Testis (tissue), 5 donors: ENCODE measurements at places on chromosomes 5 and 9. TPM values are rescaled to one million over a fixed set of nuclear protein-coding genes. Genes with fewer than 3 reads are reported as not detected.

Gene OMD
- total RNA-seq: 4.9 TPM

Gene LPAR1
- total RNA-seq: 19.5 TPM

DNA sequence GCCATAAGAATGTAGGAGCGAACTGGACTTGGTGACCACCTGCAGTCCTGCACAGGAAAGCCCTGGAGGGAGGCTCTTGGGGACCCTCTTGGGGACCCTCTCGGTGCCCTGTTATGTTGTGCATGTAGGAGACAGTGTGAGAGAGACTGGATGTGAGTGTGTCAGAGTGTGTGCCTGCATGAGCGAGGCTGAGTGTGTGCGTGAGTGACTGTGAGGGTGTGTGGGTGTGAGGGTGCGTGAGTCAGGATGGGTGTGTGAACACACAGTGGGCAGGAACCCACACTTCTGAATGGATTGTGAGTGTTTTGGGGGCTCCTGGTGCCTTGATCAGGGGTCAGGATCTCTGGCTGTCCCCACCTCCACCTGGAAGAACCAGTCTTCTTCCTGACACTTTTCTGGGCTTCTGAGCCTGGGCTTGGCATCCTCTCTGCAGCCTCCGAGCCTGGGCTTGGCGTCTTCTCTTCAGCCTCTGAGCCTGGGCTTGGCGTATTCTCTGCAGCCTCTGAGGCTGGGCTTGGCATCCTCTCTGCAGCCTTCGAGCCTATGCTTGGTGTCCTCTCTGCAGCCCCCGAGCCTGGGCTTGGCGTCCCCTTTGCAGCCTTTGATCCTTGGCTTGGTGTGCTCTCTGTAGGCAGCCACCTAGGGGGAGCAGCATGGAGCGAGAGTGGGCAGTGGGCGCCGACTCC lies 25.6 kb upstream of the ANKRD33B start:
- DNase-seq: no peak

DNA sequence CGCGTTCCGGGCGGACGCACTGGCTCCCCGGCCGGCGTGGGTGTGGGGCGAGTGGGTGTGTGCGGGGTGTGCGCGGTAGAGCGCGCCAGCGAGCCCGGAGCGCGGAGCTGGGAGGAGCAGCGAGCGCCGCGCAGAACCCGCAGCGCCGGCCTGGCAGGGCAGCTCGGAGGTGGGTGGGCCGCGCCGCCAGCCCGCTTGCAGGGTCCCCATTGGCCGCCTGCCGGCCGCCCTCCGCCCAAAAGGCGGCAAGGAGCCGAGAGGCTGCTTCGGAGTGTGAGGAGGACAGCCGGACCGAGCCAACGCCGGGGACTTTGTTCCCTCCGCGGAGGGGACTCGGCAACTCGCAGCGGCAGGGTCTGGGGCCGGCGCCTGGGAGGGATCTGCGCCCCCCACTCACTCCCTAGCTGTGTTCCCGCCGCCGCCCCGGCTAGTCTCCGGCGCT lies at the start of gene DAPK1:
DAPK1 (plus strand) TSS at position 264 of the 442 bp plus-strand sequence. CDS start 1,211 bp downstream, outside the sequence.
- peak; percentile 79 for DNase-seq

GRCh38 chr5:39543335-39543734 lies 118.6 kb upstream of the DAB2 start:
- no peak for DNase-seq

GRCh38 chr9:3458806-3459475 lies 66.9 kb downstream of the RFX3 start:
- no peak for DNase-seq

Gene FOXI1
- not detected for total RNA-seq
